ENCODE measurements at places on chromosomes 2 and 18.

DNA sequence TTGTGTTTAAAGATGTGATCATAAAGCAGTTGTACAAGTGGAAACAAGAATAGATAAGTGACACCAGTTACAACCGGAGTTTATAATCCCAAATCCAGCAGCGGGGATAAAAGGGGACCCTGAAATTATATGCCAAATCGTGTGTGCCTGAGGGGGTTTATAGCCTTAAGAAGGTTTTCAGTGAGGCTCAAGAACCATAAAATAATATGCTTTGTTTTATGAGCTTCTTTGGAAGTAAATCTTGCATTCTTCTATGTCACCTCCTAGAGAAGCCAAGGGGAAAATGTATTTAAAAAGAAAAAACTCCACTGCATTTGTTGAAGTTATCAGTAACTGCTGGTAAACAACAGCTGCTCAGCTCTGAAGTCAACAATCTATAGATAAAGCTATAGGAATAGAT, 25.8 kb upstream of the MAP3K20 start:
- no peak for DNase-seq

- no peak for DNase-seq
These were observed 144.1 kb downstream of the NYAP2 start for GRCh38 chr2:225543626-225544025.

DNA sequence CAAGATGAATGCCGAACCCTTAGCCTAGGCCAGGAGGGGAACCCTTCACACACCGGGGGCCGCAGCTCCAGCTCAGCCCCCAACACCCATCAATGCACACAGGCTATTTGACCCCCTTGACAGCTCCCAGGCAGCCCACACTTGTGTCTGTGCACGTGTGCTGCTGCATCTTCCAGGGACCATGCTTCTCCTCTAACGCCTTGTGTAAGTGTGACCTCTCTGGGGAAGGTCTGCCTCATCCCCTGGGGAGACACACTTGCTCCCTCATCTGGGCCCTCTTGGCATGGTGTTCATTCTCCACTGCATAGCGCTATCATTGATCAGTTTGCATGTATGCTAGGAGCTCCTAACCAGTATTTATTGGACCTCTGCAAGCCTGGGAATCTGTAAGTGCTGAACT, 120.0 kb upstream of the FHL2 start:
- no peak for DNase-seq

DNA sequence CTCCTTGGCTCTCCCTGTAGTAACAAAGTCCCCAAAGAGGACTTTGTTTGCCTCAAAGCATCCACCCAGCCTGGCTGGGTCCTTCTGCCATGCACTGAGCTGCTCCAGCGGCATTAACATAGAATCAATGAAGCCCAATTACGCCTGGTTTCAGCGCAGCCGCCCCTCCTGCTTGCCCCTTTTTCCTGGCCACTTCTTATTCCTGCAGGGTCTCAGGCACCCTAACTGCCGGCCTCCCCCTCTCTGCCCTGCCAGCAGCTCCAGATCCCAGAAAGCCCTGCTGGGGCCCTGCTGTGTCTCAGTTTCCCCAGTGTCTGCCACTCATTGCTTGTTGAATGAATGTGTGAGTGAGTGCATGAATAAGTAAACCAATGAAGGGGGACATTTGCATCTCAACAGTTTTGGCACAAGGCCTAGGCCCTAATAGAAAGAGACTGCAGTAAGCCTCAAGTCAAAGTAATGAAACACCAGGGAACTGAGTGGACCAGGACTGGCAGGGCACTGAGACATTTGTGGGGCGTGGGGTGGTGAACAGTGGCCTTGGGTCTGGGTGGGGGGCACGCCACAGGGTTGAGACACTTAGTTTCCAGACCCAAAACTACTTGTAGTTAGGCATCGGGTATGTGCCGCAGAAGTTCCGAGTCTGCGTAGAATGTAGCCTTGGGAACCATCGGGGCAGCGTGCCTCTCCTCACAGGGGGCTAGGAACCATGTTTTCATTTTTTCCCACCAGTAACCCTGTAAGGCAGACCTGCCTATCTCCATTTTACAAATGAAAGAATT, 60.6 kb downstream of the SMAD7 start:
- DNase-seq = no peak

- DNase-seq = no peak
These were observed 54.5 kb downstream of the HS1BP3 start for GRCh38 chr2:20596193-20596972.

GRCh38 chr2:74584088-74584645, 29.6 kb downstream of the DOK1 start:
- no peak for DNase-seq

DNA sequence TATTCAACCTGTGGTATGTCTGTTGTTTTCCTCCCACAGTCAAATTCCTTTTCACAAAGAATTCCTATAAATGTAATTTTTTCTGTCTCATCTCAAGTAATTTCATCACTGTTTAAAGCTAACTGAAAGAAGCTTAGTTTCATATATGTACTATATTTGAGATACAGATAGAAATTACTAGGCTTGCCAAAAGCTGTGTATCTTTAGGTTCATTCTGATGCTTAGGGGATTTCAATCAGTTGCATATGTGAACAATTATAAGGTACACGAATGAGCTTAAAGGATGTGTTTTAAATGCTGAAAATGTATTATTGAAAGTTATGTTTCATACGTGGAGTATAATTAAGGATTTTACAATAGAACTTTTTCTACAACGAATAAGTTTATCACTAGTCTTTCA, 59.2 kb upstream of the DSG1 start:
- no peak for DNase-seq

DNA sequence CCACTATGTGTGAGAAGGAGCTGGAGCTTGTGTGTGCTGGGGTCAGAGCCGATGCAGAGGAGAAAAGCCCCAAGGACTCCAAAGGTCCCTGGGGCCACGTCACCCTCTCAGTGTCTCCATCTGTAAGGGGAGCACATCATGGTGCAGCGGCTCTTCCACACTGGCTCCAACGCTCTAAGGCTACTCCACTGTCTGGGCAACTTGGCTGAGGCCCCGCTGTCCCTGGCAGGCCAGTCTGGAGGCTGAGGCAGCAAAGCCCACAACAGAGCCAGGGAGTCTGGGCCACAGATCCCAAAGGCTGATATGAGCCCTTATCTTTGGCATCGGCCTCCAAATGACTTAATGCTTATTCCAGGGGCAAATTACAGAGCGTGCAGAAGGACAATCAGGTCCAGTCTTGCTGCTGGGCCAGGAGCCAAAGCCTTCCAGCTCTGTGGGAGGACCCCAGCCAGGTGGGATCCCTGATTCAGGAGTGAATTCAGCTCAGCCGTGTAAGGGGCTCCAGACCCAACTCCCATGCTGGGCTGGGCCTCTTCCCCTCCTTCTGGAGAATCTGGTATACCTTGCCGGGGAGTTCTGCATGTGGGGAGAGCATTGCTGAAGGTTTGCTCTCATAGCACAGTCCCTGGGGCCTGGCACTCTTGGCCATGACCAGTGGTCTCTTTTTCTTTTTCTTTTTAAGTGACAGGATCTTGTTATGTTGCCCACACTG, 1.8 kb upstream of the DUSP2 start:
- DNase-seq = no peak

- no peak for DNase-seq
These were observed 499.7 kb downstream of the BCL11A start for GRCh38 chr2:60053791-60054190.

DNA sequence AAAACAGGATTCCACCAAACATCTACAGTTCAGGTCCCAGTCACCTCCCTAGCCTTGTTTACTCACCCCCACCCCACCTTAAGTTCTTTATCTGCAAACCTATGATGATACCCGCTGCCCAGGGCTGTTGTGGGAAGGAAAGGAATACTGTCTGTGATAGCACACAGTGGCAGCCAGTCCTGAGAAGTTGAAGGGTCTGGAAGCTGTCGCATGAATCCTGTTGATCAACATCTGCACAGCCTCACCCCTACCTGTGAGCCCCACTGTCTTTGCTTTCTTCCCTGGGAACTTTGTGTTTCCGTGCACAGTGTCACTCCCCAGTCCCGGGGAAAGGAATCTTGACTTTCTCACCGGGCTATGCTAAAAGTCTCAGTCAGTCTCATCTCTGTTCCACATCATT, 160.7 kb upstream of the EPAS1 start:
- no peak for DNase-seq

- no peak for DNase-seq
These were observed 26.5 kb downstream of the NFATC1 start for GRCh38 chr18:79422022-79422782.

GRCh38 chr2:201882353-201883090, 76.2 kb downstream of the CDK15 start:
- DNase-seq = no peak

DNA sequence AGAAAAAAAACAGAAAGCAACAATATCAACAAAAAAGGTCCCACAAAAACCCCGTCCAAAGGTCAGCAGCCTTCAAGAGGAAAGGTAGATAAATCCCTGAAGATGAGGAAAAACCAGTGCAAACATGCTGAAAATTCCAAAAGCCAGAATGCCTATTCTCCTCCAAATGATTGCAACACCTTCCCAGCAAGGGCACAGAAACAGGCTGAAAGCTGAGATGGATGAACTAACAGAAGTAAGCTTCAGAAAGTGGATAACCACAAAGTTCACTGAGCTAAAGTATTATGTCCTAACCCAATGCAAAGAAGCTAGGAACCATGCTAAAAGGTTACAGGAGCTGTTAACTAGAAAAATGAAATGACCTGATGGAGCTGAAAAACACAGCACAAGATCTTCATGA, 226.4 kb upstream of the DSEL start:
- no peak for DNase-seq

DNA sequence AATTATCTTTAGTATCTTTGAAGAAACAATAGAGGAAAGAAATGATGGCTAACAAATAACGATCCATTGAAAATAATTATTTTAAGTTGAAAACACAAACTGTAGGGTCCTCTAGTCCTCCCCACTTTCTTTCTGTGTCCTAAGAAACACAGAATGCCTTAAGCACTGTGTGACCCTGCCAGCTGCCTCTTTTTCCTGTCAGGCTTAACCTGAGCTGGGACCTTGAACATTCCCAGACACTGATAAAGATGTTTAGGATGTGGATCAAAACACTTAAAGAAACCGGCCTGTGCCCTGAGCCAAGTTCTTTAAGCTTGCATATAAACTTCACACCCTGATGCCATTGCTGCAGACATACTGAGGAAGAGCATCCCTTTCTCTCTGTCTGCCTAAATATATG, 755.4 kb upstream of the VRK2 start:
- no peak for DNase-seq

- DNase-seq = no peak
These were observed 32.5 kb downstream of the IDH1 start for GRCh38 chr2:208222351-208222750.

GRCh38 chr2:99377879-99378278, 40.7 kb downstream of the EIF5B start:
- DNase-seq = no peak

DNA sequence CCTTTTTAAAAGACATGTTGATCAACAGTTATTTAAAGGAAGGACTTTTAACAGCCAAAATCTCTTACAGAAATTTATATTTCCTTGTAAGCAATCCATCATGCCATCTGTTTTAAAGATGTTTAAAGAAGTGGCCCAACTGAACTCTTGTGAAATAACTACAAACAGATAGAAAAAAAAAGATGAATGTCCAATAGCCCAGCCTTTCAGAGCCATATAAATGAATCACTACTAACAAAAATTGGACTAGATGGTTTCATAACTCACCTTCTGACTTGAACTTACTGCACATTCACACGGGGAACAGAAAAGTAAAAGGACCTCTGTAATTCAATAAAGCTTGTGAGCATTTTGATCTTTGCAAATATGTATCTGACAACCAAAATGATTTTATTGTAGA, 319.0 kb upstream of the CHAC2 start:
- DNase-seq = no peak

GRCh38 chr2:160934991-160935390, 225.2 kb upstream of the TANK start:
- DNase-seq = no peak

DNA sequence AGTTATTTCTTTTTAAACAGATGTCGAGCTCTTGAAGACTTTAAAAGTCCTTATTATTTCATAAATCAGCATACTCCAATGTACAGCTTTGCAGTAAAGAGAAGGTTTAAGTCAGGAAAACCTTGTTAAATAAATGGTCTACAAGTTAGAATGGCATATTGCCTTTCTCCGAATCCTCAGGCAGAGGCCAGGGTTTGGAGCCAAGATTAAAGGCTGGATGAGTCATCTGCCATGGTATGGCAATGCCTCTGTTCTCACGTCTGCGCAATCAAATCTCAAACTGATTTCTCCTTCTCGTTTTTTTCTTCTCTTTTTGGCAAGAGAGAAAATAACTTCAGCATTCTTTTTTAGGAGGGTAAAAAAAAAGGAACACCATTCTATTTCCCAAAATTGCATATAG, 5.6 kb upstream of the KCNJ3 start:
- no peak for DNase-seq

DNA sequence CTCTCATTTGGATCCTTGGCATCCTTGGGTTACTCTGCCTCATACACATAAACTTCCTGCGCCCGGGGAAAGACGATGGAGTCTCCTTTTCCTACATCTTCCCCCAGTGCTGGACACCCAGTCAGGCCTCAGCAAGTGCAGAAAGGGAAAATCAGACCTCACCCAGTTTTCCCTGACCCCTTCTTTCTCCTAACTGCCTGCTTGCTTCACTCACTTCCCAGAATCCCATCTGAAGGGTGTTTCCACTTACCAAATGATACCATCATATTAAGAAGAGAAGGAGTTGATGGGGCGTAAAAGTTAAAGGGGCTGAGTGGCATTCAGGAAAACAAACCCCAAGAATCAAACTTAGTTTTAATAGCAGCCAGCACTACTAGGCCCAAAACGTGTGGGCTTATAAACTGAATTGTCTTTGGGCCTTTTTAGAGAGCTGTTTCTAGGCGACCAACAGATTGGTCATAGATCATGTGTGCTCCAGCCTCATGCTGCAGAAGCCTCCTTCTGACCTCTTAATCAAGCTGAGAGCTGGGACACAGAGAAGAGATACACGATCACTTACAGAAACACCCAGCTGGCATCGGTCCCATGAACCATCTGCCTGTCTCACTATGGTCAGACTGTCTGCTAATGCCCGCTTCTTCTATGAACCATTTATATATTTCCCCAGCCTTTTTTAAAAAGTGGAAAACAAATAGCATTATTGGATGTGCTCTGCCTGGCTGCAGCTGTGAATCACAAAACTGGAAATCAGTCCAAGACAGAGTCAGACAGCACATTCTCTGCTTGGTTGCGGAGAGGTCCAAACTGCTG, 165.7 kb upstream of the SLC14A2 start:
- no peak for DNase-seq

GRCh38 chr2:240959214-240959940, 39.0 kb upstream of the SNED1 start:
- DNase-seq = no peak

All from activated T-helper 9 cell treated with anti-CD3 and anti-CD28 coated beads, Interleukin-2, amount 50 U/mL, for 16 hours (primary cell).